Melanocyte of skin (primary cell): ENCODE measurements at places on chromosomes 13 and 19. TPM values are rescaled to one million over a fixed set of nuclear protein-coding genes. Genes with fewer than 3 reads are reported as not detected.

Gene DACH1
- total RNA-seq = not detected in 2 replicates

Gene CEACAM21
- total RNA-seq = not detected in 2 replicates

Gene SH2D3A
- under 0.01 and 0.34 TPM in 2 replicates for total RNA-seq

Gene AZU1
- total RNA-seq = not detected in 2 replicates

Gene SLC8A2
- 0.36 and 1.0 TPM in 2 replicates for total RNA-seq

Gene ZNF382
- 9.7 and 17.7 TPM in 2 replicates for total RNA-seq

Gene GNG7
- total RNA-seq = 2.4 and 7.3 TPM in 2 replicates

Gene CYP4F2
- not detected in 2 replicates for total RNA-seq

Gene UBE2L5
- not detected in 2 replicates for total RNA-seq

Gene ADAT3
- 6.3 and 11.0 TPM in 2 replicates for total RNA-seq

Gene TNFRSF19
- 65.8 and 73.3 TPM in 2 replicates for total RNA-seq

Gene NDUFA13
- total RNA-seq = 161 and 205 TPM in 2 replicates

Gene GJB2
- total RNA-seq = 0.34 and 0.36 TPM in 2 replicates

Gene ZNF653
- total RNA-seq = 3.0 and 6.6 TPM in 2 replicates

Gene CD79A
- total RNA-seq = not detected in 2 replicates

Gene NLRP4
- total RNA-seq = not detected in 2 replicates

Gene MAP4K1
- 0.33 and 0.46 TPM in 2 replicates for total RNA-seq

Gene TNNI3
- 1.0 TPM in 1 of 2 replicates, not detected in the other for total RNA-seq

Gene PTH2
- not detected in 2 replicates for total RNA-seq

Gene ZNF575
- not detected in 2 replicates for total RNA-seq

Gene SPACA4
- total RNA-seq = not detected in 2 replicates

Gene SOHLH2
- total RNA-seq = 0.31 and 0.33 TPM in 2 replicates

Gene NUMBL
- total RNA-seq = 9.0 and 17.7 TPM in 2 replicates

Gene TEAD2
- 29.6 and 36.1 TPM in 2 replicates for total RNA-seq

Gene LGALS7B
- total RNA-seq = not detected in 2 replicates

Gene APLP1
- under 0.01 and 0.31 TPM in 2 replicates for total RNA-seq
